ENCODE measurements at places on chromosomes 7 and 10. TPM values are rescaled to one million over a fixed set of nuclear protein-coding genes. Genes with fewer than 3 reads are reported as not detected.

- H3K4me1 ChIP-seq: no peaks in the 10 kb centered on the region
- no peak overlapping the region for H3K4me3 ChIP-seq
- DNase-seq: no peak
- H3K27me3 ChIP-seq: no peaks in the 10 kb centered on the region
Observed at GRCh38 chr7:4162884-4163564, 519.1 kb upstream of the FOXK1 start.

DNA sequence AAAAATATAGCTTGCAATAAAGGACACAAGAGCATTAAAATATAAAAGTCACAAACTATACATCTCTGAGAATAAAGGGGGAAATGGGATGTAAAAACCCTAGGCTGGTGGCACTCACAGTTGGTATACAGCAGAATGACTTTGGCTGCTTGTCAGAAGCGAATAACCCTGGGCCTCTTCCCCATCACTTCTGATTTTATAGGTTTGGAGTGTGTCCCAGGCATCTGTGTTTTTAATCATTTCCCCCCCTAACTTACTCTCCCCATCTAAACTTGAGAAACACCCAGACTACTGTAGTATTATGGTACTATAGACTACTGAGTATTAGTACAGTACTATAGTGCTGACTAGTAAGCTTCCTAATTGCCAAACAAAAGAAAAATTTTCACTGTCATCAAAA, 1.8 kb upstream of the RPA3 start:
- DNase-seq: no peak
- H3K27ac ChIP-seq: no peak overlapping the region
- peaks cover 1% of the 10 kb centered on the region for H3K4me1 ChIP-seq
- peaks cover 4% of the 10 kb centered on the region for H3K36me3 ChIP-seq
- H3K27me3 ChIP-seq: no peaks in the 10 kb centered on the region

DNA sequence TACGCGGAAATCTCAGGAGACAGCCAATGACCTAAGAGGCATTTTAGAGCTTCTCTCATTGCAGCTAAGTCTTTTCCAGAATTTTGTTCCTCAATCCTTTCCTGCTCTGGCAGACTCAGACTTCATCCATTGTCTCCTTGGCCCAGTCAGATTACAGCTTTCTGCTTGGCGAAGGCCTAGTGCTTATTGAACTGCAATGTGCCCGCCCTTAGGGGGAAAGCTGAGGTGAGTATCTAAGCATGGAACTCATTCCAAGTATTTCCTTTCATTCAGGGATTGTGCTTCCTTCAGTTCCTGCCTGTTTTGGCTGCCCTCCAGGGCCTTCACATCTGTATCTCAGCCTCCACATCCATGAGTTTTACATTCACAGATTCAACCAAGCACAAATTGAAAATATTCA, 37.5 kb downstream of the PRLHR start:
- H3K27ac ChIP-seq: no peak overlapping the region
- H3K4me1 ChIP-seq: no peaks in the 10 kb centered on the region
- peaks cover 37% of the 10 kb centered on the region for H3K27me3 ChIP-seq
- DNase-seq: no peak

- DNase-seq: no peak
- H3K27ac ChIP-seq: no peak overlapping the region
- no peaks in the 10 kb centered on the region for H3K27me3 ChIP-seq
- H3K4me1 ChIP-seq: no peaks in the 10 kb centered on the region
- no peak overlapping the region for H3K4me3 ChIP-seq
Observed at GRCh38 chr7:102981451-102981850, 68.7 kb downstream of the LRRC17 start.

GRCh38 chr7:86448856-86449255, 194.9 kb upstream of the GRM3 start:
- H3K4me3 ChIP-seq: no peak overlapping the region
- H3K36me3 ChIP-seq: no peaks in the 10 kb centered on the region
- DNase-seq: no peak

GRCh38 chr10:100009283-100009792, 409 bp downstream of the DNMBP start:
- peaks cover 40% of the 10 kb centered on the region for H3K4me1 ChIP-seq
- no peaks in the 10 kb centered on the region for H3K36me3 ChIP-seq
- H3K27me3 ChIP-seq: no peaks in the 10 kb centered on the region
- peak overlapping the region; percentile 16 for H3K27ac ChIP-seq

NPSR1 gene
- not detected for total RNA-seq

GRCh38 chr10:57015595-57016318, 654.7 kb upstream of the ZWINT start:
- no peaks in the 10 kb centered on the region for H3K36me3 ChIP-seq
- no peak overlapping the region for H3K4me3 ChIP-seq
- no peaks in the 10 kb centered on the region for H3K4me1 ChIP-seq
- no peak for DNase-seq
- H3K27ac ChIP-seq: no peak overlapping the region

CSGALNACT2 gene
- 61.0 TPM for total RNA-seq

DNA sequence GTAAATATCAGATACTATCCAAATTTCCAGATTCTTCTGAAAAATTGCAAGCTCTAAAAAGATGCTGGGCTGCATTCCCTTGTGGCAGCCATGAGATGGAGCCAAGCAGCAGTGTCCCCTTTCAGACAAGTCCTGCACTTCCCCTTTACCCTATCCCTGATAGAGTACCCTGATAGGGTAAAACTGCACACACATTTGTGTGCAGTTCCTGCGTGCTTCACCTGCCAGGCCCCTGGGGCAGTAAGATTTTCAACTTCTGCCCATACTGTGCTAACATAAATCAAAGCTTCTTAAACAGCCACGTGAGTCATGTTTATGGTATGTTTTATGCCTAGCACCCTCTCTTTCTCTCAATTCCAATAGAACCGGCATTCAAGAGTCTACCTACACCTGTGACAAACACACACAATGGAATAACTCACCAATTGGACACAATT, 52.2 kb downstream of the IFIT5 start:
- no peak for DNase-seq
- no peaks in the 10 kb centered on the region for H3K4me1 ChIP-seq
- no peak overlapping the region for H3K27ac ChIP-seq
- peaks cover 5% of the 10 kb centered on the region for H3K27me3 ChIP-seq

GRCh38 chr7:34108165-34108564, 202.8 kb downstream of the BMPER start:
- DNase-seq: no peak
- no peak overlapping the region for H3K27ac ChIP-seq
- H3K27me3 ChIP-seq: no peaks in the 10 kb centered on the region
- no peaks in the 10 kb centered on the region for H3K36me3 ChIP-seq
- no peak overlapping the region for H3K4me3 ChIP-seq

ADIRF gene
- not detected for total RNA-seq
